ENCODE measurements at places on chromosomes 3 and 15.
A peak's percentile ranks its signal among the peaks of the same experiment; 100 is the strongest.

DNA sequence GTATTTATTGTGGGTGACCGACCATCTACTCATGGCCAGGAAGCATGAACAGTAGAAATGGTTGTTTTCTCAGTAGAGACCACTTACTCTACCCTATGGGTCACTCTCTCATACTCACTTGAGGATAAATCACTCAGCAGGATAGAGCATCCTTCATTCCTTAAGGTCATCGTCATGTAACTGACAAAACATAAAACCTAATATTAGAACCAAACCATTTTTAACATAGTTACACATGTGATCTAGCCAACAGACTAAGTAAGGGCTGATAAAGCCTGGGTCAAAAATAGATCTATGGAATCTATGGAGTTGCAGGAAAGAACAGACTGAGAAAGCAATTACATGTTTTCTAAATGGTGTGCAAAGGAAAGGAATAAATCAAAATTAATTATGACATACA is 769.1 kb downstream of the NTRK3 start:
- DNase-seq: no peak

- no peak for DNase-seq
Measured at GRCh38 chr3:53718462-53718861, 127.8 kb downstream of the CHDH start.

- no peak for DNase-seq
Measured at GRCh38 chr3:101931081-101931480, 81.8 kb downstream of the NFKBIZ start.

DNA sequence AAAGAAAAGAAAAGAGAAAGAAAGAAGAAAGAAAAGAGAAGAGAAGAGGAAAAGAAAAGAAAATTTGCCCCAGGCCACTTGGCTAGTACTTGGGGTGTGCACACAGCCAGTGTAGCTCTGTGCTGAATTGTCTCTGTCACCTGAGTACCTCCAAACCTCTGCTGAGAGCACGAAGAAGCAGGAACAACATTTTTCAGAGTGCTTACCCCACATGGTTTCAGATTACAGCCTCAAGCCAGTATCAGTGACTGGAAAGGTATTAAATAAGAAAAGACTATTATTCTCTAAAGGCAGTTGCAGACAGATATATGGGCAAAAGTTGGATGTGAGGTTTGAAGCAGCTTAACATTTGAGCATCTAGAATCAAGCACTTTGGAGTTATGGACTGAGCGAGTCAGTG is 113.3 kb upstream of the PHLDB2 start:
- no peak for DNase-seq

- no peak for DNase-seq
Measured at GRCh38 chr3:149233323-149233722, 11.7 kb upstream of the CP start.

DNA sequence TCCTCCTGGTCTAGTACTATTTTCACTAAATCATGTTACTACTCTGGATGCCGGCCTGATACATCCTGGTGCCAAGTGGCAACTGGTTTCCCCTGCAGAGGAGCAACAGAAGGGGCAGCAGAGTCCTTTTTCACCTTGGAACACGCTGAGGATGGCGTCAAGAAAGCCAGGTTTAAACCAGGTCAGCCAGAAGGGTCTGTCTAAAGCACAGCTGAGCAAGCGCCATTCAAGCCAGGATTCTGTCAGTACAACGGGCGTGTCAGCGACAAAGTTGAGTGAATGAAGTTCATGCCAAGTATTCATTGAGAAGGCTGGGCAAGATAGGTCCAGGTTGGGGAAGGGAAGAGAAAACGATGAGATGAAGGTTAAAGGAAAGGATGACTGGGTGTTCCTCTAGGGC is 88.2 kb downstream of the FBN1 start:
- DNase-seq: no peak

- no peak for DNase-seq
Measured at GRCh38 chr15:54815556-54815955, 381.2 kb downstream of the RSL24D1 start.

GRCh38 chr3:52561028-52561747 is 24.8 kb downstream of the UQCC5 start:
- DNase-seq: no peak

- DNase-seq: peak; percentile 3
Measured at GRCh38 chr3:144687862-144688261, 716.2 kb downstream of the DIPK2A start.

DNA sequence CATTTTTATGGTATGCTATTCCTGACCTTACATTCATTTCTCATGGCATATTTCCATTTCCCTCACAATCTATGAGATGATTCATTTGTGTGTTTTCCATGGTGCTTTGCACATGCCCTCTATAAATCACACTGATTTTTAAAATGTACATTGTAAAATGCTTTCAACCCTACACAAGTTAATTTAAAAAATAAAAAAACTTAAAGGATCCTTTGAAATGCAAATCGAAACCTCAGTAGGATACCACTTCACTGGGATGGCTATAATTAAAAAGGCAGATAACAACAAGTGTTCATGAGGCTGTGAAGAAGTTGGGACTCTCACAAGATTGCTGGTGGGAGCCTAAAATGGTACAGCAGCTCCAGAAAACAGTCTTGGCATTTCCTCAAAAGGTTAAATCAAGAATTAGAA is 83.5 kb downstream of the FMN1 start:
- DNase-seq: peak; percentile 21

- DNase-seq: no peak
Measured at GRCh38 chr15:96311256-96311955, 19.1 kb upstream of the NR2F2 start.

DNA sequence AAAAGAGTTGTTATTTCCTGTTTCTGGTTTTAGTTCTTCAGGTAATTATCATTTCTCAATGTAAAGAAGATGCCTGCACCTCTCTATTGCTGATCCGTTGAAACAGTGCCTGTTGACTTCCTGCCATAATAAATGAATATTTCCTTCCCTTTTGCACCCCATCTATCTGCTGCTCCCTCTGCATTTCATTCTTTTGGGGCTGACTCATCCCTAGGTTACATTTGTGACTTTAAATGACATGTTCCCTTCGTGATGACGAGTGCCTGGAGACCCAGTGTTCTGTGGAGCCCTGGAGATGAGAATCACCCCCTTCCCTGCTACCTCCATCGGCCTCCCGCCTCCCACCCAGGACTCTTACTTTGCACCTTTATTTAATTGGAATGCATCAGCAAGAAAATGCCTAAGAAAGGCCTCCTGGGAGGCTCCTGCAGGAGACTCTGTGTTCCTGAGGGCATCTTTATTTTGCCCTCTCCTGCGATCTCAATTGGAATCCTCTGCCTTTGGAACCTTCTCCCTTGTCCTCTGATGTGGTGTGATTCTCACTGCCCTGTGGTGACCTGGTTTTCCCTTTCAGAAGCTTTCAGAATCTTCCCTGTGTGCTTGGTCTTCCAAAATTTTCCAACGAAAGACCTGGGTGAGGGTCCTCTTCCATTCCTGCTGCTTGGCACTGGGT is 13.7 kb downstream of the LRRK1 start:
- no peak for DNase-seq

GRCh38 chr3:113607219-113607596 is 74.9 kb downstream of the SIDT1 start:
- DNase-seq: no peak

DNA sequence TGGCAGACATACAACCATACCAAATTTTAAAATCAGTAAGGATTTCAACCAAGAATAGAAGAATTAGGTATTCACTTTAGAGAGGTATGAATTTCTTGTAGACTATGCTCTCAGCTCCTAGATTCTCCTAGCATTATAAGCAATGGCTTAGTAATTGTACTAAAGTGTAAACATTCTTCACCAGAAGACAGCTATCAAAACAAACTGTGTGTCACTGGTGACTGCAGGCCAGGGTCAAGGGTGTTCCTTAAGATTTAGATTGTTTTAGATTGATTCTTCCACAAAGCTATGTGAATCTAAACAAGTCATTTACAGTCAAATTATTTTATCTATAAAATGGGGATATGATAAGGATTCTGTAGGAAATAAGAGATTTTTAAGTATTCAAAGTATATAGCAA is 23.1 kb upstream of the GP5 start:
- no peak for DNase-seq

DNA sequence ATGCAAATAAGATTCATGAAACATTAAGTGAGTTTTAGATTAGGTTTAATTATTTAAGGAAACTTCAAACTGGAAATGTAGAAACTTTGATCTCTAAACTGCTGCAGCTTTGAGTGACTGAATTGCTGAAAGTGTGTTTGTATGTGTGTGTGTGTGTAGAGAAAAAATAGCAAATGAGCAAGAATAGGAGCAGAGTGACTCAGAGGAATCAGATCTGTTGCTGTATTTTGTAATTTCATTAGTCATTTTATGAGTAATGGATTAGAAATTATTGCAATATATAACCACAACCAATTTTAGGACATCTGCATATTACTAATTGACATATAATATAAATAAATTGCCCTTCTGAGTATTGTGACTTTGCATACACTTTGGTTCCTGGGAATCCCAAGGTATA is 52.8 kb upstream of the SLC9A9 start:
- DNase-seq: peak; percentile 84

GRCh38 chr3:44927371-44927770 is 48.6 kb downstream of the ZDHHC3 start:
- DNase-seq: no peak

DNA sequence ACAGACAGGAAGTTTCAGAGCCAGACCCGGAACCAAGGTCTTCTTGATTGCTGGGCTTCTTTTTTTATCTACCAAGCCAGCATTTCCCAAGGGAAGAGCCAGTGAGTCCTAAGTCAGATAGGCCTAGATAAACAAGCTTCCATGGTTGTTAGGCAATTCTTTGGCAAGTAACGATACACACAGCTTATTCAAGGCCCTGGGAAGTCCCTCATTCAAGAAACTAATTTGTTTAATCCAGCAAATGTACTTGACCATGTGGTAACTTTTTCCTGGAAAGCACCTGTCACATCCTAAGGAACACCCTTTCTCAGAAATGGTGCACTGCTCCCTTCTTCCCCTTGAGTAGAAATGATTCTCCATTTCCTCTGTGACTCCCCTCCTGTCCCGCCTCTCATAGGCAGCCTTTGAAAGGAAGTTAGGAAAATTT is 209.9 kb downstream of the ITPR1 start:
- DNase-seq: peak; percentile 66

- no peak for DNase-seq
Measured at GRCh38 chr15:72770673-72771328, 12.8 kb downstream of the ADPGK start.

DNA sequence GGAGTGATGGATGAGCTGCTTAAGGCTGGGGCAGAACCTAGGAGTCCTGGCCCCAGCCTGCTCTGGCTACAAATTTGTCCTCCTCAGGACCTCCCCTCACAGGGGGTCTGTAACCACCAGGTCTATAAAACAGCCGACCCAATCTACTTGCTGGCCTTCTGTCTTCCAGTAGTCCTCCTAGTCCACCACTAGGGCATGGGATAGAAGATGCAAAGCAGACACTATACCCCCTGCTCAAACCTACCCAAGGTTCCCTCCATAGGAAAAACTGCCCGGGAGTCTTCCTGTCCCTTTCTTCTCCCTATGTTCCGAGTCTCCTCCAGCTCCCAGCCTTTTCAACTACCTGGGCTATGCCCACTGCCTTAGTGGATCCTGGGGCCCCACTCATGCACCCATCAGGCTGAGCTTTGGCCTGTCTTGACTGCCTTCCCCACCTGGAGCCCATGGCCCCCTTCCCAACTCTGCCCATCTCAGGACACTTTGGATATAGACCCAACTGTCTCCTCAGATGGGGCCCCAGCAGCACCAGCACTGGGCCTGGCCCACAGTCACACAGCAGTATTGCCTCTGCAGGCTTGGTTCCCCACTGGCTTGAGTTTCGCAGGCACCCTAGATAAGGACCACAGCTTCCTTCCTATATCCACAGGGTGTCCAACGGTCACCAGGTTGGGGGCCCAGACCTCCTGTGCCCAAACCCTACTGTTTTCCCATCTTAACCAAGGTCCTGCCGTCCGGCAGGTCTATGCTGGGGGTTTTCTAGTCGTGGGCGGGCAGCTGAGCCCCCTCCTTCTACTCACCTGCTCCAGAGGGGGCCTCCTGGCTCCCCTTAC is 1.1 kb downstream of the HYAL3 start:
- no peak for DNase-seq

- peak; percentile 69 for DNase-seq
Measured at GRCh38 chr3:177529716-177530335, 332.5 kb upstream of the TBL1XR1 start.

- no peak for DNase-seq
Measured at GRCh38 chr15:41950127-41950483, 22.3 kb downstream of the EHD4 start.

DNA sequence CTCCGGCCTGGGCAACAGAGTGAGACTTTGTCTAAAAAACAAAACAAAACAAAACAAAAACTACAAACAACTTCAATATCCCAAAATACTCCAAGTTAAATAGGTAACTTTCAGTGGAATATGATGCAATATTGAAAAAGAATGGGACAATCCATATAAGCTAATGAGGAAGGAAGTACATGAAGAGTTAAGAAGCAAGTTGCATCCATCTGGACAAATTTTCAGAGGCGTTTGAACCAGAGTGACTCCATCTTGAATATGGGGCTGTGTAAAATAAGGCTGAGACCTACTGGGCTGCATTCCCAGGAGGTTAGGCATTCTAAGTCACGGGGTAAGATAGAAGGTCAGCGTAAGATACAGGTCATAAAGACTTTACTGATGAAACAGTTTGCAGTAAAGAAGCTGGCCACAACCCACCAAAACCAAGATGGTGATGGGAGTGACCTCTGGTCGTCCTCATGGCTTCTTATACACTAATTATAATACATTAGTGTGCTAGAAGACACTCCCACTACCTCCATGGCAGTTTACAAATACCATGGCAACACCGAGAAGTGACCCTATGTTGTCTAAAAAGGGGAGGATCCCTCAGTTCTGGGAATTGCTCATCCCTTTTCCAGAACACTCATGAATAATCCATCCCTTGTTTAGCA is 58.1 kb upstream of the LCTL start:
- no peak for DNase-seq

DNA sequence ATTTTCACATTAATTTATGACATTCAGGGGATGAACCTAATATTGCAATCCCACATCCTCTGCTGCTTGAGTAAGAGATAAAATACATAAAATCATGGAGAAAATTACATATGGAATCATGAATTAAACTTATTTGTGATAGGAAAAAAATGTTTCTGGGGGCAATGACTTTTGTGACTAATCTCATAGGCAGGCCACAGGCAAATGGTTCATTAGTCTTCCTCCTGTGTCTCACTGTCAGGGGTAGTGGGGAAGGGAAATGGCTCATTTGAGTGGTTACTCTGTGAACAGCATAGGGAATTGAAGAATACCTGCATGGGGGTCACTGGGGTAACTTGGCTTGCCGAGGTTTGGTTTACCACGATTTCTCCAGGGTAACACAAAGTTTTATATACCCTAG is 72.0 kb downstream of the TFG start:
- no peak for DNase-seq

- peak; percentile 24 for DNase-seq
Measured at GRCh38 chr15:84631706-84632272, 22.3 kb downstream of the WDR73 start.

DNA sequence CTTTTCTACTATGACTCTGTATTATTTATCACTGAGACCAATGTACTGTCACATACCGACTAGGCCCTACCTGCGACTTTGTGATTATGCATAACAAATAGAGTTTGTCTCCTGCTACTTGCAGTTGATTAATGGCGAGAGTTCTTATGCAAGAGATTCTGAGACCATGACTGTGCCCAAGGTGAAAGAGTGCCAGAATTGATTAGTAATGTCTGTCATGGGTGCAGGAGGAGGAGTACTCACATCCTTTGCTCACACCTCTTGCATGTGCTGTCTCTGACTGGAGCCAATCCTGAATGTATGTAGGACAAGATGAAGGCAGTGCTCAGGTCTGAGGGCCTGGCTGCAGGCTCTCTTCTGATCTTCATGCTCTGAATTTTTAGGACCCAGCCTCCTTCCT is 260.7 kb downstream of the THSD4 start:
- DNase-seq: peak; percentile 20

- no peak for DNase-seq
Measured at GRCh38 chr15:101496198-101496986, 6.9 kb upstream of the PCSK6 start.

Data from fibroblast of pulmonary artery (primary cell).